Hepatic stellate cell (primary cell): ENCODE measurements at places on chromosomes 6 and 20.

DNA sequence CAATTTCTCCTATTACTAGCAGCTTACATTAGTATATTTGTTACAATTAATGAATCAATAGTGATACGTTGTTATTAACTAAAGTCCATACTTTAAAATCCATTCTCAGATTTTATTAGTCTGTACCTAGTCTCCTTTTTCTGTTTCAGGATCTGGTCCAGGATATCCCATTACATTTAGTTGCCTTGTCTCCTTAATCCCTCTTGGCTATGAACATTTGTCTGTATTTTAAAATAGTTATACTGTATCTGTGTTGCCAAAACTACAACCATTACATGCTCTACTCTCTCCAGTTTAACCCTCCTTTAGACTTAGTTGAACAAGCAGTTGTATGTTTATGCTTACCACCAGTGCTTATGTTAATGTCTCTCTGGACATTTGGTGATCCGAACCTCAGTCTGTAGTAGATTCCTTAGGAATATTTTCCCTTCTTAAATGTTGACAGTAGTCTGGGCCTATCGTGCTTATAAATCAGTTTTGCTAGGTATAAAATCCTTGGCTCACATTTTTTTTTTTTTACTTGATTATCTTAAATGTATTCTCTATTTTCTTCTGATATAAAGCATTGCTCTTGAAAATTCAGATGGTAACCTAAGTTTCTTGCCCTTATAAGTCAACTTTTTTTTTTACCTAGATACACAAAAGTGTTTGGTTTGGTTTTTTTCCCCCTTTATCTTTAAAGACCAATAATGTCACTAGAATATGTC lies 12.2 kb downstream of the ALDH5A1 start:
- no peak for DNase-seq

- DNase-seq: no peak
Observed at GRCh38 chr20:25196786-25197120, 1.2 kb downstream of the ENTPD6 start.

DNA sequence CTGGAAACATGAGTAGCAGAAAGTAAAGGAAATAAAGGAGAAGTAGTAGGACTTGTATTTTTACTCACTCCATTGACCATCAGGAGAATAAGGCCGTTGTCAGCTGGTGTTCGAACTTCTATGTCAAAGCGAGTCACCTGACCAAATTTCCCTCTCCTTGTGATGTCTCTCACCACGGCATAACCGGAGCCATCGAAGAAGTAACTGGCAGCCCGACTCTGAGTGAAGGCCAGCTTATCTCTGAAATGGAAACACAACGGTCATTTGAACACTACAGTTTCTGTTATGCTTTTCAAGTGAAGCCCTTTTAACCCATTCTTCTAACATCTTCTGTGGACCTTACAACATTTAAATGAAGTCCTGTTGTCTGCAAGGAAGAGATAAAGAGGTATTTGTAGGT lies 51.7 kb downstream of the FAM229B start:
- no peak for DNase-seq

GRCh38 chr6:68544450-68544849 lies 90.6 kb upstream of the ADGRB3 start:
- DNase-seq: no peak
